Osteoblast (primary cell): ENCODE measurements at places on chromosomes 11 and 22.

- peak; percentile 91 for DNase-seq
Measured at GRCh38 chr11:45169310-45170072, 23.1 kb downstream of the PRDM11 start.

GRCh38 chr11:128939591-128939990 is 3.1 kb downstream of the TP53AIP1 start:
- DNase-seq = peak; percentile 58

DNA sequence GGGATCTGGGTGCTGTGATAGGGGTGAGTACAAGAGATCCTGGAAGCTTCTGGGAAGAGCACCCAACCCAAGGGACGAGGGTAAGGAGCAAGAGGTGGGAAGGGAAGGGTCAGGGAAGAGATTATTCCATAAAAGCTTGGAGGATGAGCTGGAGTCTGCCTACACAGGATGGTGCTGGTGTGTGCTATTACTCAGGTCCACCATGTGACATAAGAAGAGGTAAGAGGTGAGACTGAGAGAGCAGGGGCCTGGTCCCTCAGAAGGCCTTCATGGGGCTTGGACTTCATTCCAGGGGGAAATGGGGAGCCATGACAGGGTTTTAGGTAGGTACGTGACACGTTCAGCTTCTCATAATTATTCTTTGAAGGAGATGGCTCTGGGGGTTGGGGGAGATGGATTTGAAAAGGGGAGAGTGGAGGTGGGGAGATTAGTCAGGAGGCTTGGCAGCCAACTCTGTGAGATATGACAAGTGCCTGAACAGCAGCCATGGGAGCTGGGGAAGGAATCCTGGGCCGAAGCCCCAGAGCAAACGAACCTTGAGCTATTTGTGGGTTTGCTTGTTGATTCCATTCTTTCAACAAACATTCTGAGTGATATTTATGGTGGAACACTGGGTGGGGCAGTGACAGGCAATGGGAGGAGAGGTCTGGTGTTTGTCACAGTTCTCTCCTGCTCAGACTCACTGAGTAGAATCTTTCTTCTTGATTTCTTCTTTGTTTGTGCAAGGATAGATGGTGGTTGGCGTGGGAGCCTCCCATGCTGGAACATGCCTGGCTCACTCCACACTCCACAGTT is 11.2 kb upstream of the NCAM1 start:
- DNase-seq = no peak

- peak; percentile 66 for DNase-seq
Measured at GRCh38 chr22:46726066-46726985, 11.7 kb downstream of the CERK start.

GRCh38 chr11:22582151-22582410 is 43.5 kb downstream of the FANCF start:
- no peak for DNase-seq

DNA sequence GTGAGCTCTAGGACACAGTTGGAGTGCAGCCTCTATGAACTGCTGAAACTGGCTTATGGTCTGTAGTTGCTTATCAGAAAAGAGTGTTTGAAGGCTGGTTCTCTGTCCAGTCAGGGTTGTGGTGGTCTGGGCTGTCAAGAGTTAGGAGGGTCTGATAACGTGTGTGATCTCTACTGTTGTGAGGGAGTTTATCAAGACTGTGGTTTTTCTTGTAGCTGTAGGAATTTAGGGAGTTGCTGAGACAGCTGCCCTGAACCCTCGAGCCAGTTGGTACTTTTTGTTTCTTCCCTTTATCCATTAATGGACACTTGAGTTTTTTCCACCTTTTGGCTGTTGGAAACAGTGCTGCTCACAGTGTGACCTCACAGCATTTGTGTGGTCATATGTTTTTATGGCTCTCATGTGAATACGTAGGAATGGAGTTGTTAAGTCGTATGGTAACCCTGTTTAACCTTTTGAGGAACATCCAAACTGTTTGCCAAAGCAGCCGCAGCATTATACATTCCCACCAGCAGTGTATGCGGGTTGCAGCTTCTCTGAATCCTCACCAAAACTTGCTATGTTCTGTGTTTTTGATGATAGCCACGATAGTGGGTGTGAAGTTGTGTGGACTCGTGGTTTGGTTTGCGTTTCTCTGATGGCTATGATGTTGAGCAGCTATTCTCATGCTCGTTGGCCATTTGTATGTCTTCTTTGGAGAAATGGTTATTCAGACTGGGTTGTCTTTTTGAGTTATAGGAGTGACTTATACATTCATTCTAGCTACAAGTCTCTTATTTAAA is 20.9 kb upstream of the DGCR8 start:
- peak; percentile 61 for DNase-seq

- no peak for DNase-seq
Measured at GRCh38 chr11:105824457-105825013, 197.5 kb downstream of the MSANTD4 start.

- peak; percentile 62 for DNase-seq
Measured at GRCh38 chr11:1126935-1127663, 30.7 kb upstream of the MUC5AC start.

DNA sequence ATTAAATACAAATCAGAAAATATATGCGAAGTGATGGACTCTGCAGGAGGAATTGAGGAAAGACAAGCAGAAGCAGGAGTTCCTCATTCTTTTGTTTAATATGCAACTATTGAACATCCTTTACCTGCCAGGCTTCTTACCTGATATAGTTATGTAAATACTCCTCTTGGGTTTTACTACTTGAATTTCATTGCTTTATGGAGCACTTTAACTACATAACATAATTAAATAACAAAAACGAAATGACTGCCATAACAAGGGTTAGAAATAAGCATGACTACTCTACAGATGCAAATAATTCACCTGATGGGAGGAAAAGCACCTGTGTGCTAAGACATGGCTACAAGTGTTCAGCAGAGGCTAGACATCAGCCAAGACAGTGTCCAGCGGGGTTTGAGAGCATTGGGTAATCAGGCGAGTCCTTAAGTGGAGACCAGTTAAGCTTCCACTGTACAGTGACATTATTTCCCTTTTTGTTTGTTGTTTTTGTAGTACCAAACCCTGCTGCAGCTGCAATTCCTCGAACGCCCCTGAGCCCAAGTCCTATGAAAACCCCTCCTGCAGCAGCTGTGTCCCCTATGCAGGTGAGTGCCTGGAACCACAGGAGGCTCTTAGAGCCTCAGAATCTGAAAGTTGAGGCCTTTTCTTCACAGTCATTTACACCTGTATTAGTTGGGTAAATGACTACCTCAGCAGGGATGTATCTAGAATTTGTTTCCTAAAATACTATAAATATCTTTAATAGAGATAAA is 67.4 kb downstream of the SPECC1L start:
- no peak for DNase-seq

DNA sequence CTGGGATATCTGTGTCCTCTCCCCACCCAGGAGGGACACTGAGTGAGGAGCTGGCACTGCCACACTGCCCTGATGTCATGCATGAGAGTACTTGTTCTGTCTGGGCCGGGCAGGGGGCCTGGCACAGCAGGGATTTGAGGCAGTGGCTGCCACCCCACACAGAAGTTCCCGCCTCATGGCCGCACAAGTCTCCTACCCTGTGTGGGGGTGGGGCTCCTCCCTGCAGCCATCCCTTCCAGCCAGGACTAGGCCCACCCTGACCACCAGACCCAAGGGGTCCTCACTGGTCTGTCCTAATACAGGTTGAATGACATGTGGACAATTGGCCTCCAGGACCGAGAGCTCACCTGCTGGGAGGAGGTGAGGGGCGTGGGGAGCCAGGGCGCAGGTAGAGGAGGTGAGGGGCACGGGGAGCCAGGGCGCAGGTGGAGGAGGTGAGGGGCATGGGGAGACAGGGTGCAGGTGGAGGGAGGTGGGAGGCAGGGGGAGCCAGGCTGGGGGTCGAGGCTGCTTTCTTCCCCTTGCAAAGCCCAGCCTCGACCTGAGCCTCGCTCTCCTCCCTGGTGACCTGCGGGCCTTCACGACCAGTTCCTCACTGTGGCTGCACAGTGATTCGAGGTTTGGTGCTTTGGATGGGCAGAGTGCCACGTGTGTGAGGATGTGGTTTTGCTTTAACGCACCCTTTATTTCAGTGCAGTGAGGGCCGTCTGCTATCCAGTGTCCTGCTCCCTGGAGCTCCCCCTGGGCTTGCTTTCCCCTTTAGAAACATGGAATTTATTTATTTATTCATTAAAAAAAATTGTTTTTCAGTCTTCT is 7.4 kb downstream of the LZTR1 start:
- peak; percentile 89 for DNase-seq

- no peak for DNase-seq
Measured at GRCh38 chr11:100581318-100581717, 105.8 kb upstream of the ARHGAP42 start.

DNA sequence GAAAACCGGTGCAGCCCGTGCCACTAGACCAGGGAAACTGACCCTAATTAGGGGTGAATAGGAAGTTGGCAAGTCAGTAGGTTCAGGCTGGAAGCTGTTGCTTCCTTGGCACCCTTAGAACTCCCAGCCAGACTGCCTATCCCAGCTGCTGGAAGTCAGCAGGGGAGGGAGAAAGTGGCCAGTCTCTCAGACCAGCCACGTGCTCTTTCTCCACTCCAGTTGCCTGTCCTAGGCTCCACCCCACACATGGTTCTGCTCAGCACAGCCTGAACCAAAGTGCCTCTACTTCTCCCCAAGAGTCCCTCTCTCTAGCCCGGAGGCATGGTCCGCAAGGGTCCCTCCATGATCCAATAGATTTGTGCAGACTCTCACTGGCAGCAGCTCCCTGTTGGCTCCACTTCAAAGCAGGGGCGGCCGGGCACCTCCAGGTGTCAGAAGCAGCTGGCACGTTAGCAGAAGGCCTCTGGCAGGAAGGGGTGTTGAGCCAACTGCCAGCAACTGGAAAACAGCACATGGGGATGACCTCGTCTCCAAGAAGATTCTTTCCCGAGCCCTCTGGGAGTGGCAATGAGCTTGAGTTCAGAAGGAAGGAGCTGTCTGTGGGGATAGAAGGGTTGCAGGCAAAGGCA is 27.7 kb downstream of the ARFGAP2 start:
- no peak for DNase-seq

- DNase-seq = no peak
Measured at GRCh38 chr11:86660736-86661135, 11.7 kb downstream of the ME3 start.

GRCh38 chr11:76604081-76604625 is 66.4 kb downstream of the LRRC32 start:
- DNase-seq = peak; percentile 45

DNA sequence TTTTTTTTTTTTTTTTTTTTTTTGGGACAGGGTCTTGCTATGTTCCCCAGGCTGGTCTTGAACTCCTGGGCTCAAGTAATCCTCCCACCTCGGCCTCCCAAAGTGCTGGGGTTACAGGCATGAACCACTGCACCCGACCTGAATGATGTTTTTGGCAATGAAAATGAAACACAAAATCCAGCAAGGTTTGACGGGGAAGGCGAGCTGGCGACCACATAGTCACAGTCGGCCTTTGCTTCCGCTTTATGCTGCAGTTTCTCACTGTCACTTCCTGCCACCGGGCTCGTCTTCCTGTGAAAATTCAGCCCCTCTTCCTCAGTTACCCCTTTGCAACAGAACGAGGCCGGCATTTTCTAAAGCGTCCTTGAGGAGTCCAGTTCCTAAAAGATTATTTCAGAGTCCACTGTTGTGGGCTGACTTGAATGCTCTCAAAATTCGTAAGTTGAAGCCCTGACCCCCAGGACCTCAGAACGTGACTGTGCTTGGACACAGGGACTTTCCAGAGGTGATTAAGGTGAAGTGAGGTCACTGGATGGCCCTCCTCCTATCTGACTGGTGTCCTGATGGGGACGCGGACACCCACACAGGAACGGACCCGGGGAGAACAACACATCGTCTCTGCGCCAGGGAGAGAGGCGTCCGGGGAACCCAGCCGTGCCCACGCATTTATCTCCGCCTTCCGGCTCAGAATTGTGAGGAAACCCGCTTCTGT is 2.9 kb upstream of the BID start:
- peak; percentile 91 for DNase-seq

- no peak for DNase-seq
Measured at GRCh38 chr22:26751217-26751616, 93.8 kb downstream of the MIAT start.

DNA sequence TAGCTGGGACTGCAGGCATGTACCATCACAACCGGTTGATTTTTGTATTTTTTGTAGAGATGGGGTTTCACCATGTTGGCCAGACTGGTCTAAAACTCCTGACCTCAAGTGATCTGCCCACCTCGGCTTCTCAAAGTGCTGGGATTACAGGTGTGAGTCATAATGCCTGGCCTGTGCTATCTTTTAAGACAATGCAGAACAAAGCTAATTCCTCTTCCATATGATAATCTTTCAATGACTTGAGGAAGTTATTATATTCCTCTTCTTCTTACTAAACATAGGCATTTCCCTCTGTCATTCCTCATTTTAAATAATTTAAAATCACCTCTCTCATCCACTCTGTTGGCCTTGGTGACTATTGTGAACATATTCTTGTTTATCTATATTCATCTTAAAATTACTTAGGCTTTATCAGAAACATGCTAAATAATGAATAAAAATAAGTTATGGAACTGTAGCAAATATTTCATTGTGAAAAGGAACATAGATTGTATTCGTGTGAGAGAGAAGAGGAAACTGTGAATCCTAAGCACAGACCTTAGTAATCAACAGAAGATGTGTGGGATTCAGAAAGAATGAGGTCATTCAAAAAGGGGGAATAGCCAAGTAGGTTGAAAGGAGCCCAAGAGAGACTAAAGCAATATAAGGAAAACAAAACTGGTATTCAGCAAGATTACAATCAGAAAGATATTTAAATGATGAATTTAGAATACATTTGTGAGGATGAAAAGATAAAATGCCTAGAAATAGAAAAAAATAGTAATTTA is 269.4 kb downstream of the TTC28 start:
- peak; percentile 39 for DNase-seq

DNA sequence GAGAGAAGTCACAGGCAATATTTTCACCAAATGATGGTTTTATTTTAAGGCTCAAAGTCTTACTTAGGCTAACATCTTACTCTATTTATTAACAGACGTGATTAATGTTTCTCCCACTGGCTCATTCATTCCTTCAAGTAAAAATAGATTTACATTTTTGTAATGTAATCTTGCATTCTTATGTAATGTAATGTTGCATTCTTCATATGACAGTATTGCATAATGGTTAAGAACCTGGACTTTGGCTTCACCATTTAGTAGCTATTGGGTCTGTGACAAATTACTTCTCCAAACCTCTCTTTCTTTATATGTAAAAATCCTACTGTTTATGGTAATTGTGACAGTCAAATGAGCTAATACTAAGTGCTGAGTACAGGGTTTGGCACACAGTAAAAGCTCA is 3.3 kb upstream of the DIXDC1 start:
- peak; percentile 8 for DNase-seq

GRCh38 chr22:46577368-46578249 is 40.2 kb upstream of the CELSR1 start:
- peak; percentile 91 for DNase-seq

GRCh38 chr11:96942855-96943254 is 553.0 kb downstream of the JRKL start:
- no peak for DNase-seq

- DNase-seq = peak; percentile 85
Measured at GRCh38 chr11:65439331-65440181, 17.0 kb downstream of the NEAT1 start.

- DNase-seq = no peak
Measured at GRCh38 chr11:47062736-47063135, 113.9 kb downstream of the ARFGAP2 start.

DNA sequence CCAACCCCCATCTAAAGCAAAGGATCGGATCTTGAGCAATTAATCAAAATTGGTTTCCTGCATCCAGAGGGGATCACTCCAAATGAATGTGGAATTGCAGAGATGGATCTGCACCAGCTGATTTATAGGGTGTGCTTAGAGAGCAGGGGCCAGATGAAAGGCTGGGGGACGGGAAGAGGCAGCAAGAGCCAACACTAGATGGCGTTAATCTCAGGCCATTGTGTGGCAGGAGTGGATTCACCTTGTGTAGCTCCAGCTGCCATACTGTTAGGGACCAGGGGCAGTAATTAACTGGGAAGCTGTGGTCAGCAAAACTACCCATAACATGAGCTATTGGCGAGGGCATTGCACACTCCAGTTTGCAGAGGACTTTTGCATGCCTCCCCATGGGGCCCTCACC is 35.6 kb downstream of the SERPINH1 start:
- DNase-seq = no peak
